Breast epithelium (tissue), 4 donors: ENCODE measurements at places on chromosomes 7 and 10. TPM values are rescaled to one million over a fixed set of nuclear protein-coding genes. Genes with fewer than 3 reads are reported as not detected.
A peak's percentile ranks its signal among the peaks of the same experiment; 100 is the strongest.

GRCh38 chr10:79239275-79239779 lies 107.9 kb upstream of the PPIF start:
- H3K27me3 ChIP-seq = no peaks in the 10 kb centered on the region
- H3K4me1 ChIP-seq = peaks cover 41% of the 10 kb centered on the region
- H3K4me3 ChIP-seq = no peak overlapping the region
- H3K36me3 ChIP-seq = no peaks in the 10 kb centered on the region
- peak; percentile 55 for DNase-seq

- H3K4me3 ChIP-seq = no peak overlapping the region
- no peak overlapping the region for H3K27ac ChIP-seq
- H3K4me1 ChIP-seq = no peaks in the 10 kb centered on the region
- no peaks in the 10 kb centered on the region for H3K27me3 ChIP-seq
- DNase-seq = no peak
Measured at GRCh38 chr7:129205126-129205818, 16.8 kb downstream of the SMO start.

LRRC18 gene
- not detected for total RNA-seq

PTN gene
- 51.1 TPM for total RNA-seq

ABCB1 gene
- total RNA-seq = 12.8 TPM

GRCh38 chr7:75534727-75535307 lies 42.7 kb downstream of the SPDYE5 start:
- no peaks in the 10 kb centered on the region for H3K27me3 ChIP-seq
- H3K4me3 ChIP-seq = no peak overlapping the region
- no peak overlapping the region for H3K27ac ChIP-seq
- no peaks in the 10 kb centered on the region for H3K36me3 ChIP-seq

DNA sequence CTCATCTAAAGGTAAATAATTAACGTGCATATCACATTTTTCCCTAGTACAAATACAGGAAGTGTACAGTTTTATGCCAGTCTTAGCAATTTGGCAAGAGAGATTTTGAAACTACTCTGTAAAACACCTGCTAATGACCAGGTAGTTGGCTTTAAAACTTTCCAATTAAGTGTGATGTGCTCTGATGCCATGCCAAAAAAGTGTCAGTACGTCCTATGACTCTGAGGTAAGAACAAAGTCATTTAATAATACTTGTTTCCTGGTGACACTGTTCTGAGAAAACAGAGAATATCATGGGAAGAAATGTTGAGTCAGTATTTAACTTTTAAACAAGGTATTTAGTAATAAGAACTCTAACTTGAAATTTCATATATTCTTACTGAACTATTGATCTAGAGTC lies 9.6 kb downstream of the PDZD8 start:
- H3K36me3 ChIP-seq = no peaks in the 10 kb centered on the region
- H3K4me1 ChIP-seq = no peaks in the 10 kb centered on the region
- no peaks in the 10 kb centered on the region for H3K27me3 ChIP-seq
- no peak overlapping the region for H3K4me3 ChIP-seq
- no peak overlapping the region for H3K27ac ChIP-seq
- DNase-seq = peak; percentile 61

DNA sequence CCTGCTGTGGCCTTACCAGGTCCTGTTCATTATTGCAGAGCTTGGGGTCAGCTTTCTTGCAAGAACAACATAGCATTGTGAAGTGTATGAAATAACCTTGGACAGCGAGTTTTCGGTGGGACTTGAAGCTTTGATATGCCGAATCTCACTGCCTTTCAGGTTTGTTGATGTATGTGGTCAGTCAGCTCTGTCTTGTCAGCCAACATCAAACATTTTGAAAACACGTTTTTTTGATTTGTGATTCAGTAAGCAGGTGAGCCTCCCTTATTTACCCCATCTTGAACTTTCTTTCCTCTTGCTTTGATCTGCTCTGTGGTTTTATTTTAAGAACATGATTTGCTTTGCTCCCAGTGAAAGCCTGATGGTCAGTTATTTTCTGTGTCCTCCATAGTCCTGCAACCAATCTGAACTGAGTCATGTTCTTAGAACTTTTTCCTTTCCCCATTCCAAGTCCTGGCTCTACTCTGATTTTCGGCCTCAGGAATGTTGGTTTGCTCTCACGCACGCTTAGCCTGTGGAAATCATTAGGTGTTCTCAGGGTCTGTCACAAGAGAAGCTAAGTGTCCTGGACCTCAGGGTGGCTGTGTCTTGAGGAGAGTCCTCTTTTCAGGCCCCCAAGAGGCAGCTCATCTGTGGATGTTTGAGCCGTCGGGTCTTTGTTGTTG lies 8.7 kb downstream of the WBP1L start:
- H3K27ac ChIP-seq = peak overlapping the region; percentile 83
- DNase-seq = no peak
- no peaks in the 10 kb centered on the region for H3K36me3 ChIP-seq
- no peak overlapping the region for H3K4me3 ChIP-seq

DNA sequence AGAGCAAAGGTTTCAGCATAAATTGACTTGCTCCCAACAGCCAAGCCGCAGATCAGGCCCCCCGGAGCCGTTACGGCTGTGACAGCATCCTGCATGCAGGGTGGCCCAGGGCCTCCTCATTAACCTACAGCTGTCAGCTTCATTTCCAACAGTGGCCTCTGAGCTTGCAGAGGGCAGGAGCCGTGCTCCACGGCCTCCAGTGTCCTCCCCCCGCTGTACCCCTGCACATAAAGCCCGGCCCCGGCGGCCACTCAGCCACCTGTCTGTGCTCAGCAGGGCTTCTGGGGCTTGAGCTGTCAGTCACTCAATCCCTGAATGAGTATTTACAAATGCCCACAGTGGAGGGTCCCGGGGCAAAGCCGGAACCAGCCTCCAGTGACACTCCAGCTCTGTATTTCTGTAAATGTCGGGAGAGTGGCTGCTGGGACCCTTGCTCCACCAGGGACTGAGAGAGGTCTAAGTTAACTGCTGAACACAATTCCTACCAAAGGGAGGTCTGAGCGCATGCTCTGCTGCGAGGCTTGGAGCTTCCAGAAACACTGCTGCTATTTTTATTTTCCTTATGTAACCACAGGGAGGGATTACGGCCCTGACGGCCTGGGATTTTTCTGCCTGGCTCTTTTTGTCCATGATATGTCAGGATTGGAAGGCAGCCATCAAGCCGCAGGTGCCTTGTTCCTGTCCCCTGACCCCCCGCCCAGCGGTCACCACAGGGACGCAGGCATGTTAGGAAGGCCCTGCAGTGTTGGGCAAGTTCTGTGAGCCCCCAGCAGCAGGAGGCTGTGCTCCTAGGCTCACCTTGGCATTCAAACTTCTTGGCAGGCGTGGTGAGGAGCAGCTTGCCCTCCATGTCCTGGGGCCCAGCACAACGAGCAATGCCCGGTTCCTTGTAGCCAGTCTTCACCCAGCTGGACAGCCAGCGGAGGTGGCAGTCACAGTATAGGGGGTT lies 165.0 kb downstream of the SLIT1 start:
- no peak overlapping the region for H3K4me3 ChIP-seq
- no peak for DNase-seq
- H3K27ac ChIP-seq = no peak overlapping the region
- no peaks in the 10 kb centered on the region for H3K27me3 ChIP-seq

- peaks cover 11% of the 10 kb centered on the region for H3K4me1 ChIP-seq
- peak overlapping the region; percentile 85 for H3K4me3 ChIP-seq
- H3K27me3 ChIP-seq = no peaks in the 10 kb centered on the region
- peak overlapping the region; percentile 93 for H3K27ac ChIP-seq
Measured at GRCh38 chr7:155299535-155300202, 2.0 kb downstream of the INSIG1 start.

ZNF365 gene
- 1.8 TPM for total RNA-seq

GRCh38 chr7:1512781-1513656 lies 8.8 kb upstream of the INTS1 start:
- H3K27ac ChIP-seq = peak overlapping the region; percentile 93
- H3K4me3 ChIP-seq = peak overlapping the region; percentile 15
- H3K4me1 ChIP-seq = no peaks in the 10 kb centered on the region
- no peaks in the 10 kb centered on the region for H3K36me3 ChIP-seq

DNA sequence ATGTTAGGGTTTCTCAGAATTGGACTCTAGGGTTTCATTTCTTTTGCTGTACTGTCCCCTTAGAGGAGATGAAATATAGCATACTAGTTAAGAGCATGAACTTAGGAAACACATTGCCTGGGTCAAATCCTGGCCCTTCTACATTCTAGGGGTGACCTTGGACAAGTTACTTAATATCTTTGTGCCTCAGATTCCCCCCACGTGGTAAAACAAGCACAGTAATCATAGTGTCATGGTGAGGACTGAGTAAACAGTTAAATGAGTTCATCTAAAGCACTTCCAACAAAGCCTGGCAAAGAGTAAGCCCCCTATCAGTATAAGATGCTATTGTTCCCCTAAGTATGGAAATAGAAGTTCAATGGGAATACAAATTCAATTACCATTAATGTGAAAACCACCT lies 5.1 kb downstream of the DPY19L1 start:
- no peak overlapping the region for H3K4me3 ChIP-seq
- H3K27ac ChIP-seq = no peak overlapping the region
- DNase-seq = no peak

DNA sequence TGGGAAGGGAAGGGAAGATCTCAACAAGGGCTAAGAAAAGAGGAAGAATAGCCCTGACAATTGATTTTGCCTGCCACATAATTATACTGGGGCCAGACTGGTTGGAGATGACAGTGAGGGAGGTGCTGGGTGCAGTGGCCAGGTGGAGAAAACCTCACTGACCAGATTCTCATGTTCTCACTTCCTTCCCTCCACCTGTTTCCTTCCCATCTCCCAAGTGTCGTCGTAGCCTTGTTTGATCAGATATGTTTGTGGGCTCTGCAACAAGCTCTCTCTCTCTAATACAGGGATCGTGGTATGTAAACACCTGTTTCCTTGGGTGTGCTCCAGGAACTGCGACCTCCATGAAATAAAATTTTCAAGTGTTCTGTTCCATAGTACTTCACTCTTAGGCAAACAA lies 60.2 kb downstream of the VCL start:
- no peaks in the 10 kb centered on the region for H3K4me1 ChIP-seq
- H3K27ac ChIP-seq = no peak overlapping the region
- H3K27me3 ChIP-seq = no peaks in the 10 kb centered on the region
- no peak for DNase-seq

- no peak overlapping the region for H3K27ac ChIP-seq
- H3K36me3 ChIP-seq = no peaks in the 10 kb centered on the region
- H3K4me1 ChIP-seq = no peaks in the 10 kb centered on the region
Measured at GRCh38 chr7:138602451-138602850, 98.7 kb downstream of the SVOPL start.

DNA sequence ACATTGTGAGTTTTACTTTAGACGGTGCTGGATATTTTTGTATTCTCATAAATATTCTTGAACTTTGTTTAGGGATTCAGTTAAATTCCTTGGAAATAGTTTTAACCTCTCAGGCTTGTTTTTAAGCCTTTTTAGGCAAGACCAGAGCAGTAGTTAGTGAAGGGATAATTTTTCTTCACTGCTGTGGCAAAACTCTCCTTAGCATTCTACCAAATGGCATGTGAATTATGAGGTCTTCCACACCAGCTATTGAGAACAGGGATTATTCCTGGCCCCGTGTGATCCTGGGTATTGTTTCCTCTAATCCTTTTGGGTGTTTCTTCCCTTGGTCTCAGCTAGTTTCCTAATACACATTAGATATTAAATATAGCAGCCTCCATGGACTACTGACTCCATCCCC lies 46.2 kb downstream of the CCDC71L start:
- no peak for DNase-seq
- no peak overlapping the region for H3K4me3 ChIP-seq
- H3K36me3 ChIP-seq = no peaks in the 10 kb centered on the region

DNA sequence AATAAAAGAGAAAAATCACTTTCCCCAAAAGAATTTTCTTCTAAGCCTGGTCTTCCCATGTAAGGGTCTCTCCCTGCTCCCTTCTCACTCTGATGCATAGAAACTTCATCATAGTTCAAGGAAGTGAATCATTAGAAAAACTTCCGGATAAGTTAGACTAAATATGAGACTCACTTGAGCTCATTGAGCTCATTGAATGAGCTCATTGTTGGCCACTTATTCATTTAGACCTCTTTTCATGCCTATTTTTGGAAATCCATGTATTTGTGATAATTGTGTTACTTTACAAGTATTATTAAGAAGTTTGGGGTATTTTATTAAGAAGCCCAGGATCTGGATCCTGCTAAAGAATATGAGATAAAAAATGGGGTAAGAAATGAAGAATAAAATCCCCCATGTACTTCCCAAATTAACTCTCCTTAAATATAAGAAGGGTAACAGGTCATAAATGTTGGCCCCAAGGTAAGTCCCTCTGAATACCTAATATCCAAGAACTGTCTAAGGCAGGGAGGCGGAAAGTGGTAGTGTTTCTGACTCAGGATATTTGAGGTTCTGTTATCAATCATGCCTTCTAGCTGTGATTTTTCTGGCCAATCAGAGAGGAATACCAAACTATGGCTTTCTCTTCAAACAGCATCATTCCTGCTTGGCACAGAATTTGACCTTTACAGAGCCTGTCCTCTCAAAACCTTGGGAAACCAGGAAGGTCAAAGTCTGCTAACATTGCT lies 236.5 kb upstream of the PTN start:
- no peaks in the 10 kb centered on the region for H3K36me3 ChIP-seq
- peak overlapping the region; percentile 11 for H3K27ac ChIP-seq
- H3K4me1 ChIP-seq = no peaks in the 10 kb centered on the region
- no peak for DNase-seq
- no peaks in the 10 kb centered on the region for H3K27me3 ChIP-seq

DNAJC30 gene
- total RNA-seq = 2.9 TPM
